NCI-H1417 treated with DMSO at 0.1 percent for 48 hours (cell line): ENCODE measurements at places on chromosomes 2 and 18.

DNA sequence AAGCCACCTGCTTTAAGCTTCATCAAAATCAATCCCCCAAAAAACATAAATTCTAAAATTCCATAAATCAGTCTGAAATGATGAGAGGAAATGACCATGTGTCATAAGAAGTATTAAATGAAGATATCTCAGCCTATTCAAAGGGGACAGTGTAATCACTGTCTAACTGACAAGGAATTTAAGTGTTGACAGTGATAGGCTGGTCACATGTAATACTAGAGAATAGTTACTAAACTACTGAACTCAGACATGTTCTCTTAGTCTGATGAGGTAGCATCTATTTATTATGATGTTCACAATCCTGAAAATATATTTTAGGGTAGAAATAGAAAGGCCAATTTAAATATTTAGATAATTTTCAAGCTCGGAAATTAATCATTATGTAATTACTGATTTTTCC is 216.1 kb downstream of the L3MBTL4 start:
- DNase-seq, result no peak

DNA sequence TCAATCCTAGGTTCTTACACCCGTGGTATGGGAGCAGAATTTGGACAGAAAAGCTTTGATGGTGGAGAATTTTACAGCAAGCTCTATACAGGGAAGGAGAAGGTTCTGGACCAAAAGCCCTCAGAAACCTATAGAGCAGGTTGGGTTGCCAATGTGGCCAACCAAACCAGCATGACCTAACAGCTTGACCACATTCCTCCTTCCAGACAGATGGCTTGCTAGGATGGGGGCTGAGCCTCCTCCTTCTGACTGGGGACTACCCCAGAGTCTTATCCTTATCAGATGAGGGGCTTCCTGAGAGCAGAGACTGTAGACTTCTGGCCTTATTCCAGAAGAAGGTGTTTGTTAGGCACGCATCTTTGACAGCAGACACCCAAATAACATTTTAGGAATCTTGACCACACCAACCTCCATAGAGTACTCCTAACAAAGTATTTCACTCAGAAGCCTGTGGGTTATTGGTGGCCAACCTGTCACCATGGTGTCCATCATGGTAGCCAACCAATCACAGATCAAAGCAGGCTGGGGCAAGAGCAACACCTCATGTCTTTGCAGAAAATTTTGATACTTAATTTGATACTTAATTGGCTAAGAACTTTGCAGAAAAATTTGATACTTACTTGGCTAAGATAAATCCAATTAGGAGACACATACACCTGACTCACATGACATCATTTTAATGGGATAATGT is 34.8 kb upstream of the EPAS1 start:
- DNase-seq, result no peak

DNA sequence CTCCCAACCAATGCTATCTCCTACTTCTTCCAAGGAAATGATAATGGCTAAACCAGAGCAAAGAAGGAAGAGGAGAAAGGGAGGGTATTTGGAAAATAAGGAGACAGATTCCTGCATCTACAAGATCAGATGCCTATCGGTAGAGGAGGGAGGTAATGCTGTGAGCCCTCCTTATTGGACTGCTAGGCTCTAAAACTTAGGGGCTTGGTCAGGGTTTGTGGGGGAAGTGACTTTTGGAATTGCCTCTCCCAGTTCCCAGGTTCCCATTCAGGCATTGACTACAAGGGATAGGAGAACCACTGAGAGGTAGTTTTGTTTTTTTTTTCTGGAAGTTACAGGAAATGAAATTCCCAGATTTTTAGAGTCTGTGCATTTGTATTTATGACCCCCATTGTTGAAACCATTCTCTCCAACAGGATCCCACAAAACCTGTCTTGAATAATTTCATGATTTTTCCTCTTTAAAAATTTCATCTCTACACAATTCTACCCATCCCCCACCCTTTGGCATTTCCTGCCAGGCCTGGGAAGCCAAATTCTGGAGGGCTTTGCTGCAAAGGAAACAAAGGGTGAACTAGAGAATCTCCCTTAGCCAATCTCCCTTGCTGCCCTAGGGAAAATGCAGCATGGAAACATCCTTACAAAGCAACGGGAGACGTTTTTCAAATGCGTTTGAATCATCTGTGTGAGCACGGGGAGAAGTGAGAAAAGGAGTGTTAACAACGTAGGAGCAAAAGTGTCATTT is 282.1 kb upstream of the EPAS1 start:
- no peak for DNase-seq

- no peak for DNase-seq
Measured at GRCh38 chr2:72008608-72009007, 139.1 kb downstream of the CYP26B1 start.

DNA sequence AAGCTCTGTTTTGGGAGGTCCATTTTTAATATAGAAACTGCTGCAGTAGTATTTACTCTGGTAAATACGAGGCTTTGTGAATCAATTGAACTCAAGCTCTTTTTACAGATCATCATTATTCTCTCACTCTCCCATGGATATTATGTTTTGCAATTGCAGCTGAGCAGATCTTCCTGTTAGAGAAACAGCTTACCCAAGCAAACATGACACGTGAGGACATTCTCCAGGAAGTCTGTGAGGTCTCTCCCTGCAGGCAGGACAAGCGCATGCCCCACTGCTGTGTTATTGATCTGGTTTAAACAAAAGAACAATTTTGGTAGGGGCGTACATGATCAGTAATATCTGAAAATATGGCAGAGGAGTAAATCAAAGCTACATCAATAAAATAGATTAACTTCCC is 72.1 kb downstream of the COL6A3 start:
- DNase-seq, result no peak

GRCh38 chr2:53793821-53794220 is 7.0 kb downstream of the ERLEC1 start:
- DNase-seq, result no peak

GRCh38 chr2:220703279-220703678 is 868.8 kb downstream of the EPHA4 start:
- DNase-seq, result no peak

DNA sequence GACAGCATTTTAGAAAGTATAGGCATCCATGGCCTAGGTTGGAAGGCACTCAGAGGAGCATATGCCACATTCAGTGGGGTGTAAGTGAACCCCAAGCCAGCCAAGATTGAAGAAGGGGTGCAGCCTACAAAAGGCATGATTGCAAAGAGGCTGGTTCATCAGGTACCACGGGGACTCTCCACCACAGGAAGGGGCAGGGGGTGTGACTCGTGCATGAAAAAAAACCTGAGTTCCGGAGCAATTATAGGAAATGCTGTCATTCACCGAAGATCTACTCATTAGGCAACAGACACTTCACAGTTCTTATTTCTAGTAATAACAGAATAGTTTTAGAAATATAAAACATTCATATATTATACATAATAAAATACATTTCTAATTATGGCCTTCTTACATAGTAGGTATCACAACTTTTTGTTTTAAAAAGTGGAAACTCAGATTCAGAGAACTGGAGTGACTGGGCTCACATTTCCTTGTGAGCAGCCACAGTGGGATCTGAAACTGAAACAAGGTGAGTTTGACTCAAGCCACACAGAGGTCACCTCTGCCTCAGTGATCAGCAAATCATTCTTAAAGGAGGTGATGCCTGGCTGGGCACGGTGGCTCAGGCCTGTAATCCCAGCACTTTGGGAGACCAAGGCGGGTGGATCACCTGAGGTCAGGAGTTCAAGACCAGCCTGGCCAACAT is 188.4 kb upstream of the GYPC start:
- DNase-seq, result no peak

DNA sequence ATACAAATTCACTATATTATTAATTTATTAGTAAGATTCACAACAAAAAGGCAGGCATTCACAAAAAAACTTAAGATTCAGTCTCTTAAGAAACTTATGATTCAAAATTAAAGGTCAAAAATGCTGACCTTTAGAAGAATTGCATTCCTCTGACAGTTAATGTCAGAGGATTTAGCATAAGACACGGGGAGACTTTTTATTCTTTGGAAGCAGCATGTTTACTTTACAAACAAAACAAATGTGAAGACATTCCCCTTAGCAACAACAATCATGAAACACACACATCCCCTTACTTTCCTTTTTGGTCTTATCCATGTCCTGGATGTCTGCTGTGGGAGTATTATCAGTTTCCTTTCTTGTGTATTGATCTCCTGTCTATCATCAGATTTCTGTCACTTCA is 117.1 kb downstream of the RAD51AP2 start:
- DNase-seq, result no peak

DNA sequence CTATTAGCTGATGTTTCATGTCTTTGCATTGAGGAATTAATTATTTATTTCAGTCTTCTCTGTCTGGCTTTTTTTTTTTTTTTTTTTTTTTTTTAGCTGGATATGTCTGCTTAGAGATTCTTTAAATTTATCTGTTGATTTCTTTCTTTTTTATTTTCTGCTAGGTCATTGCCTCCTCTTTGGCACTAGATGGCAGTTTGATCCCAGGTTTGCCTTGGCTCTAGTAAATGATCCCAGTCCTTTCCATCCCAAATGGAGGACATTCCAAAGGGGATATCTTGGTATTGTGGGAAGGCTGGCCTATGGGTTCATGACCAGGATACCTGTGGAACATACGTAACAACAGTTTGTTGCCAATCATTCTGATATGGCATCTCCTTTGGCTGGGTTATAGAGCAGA is 339.5 kb upstream of the GCFC2 start:
- no peak for DNase-seq

DNA sequence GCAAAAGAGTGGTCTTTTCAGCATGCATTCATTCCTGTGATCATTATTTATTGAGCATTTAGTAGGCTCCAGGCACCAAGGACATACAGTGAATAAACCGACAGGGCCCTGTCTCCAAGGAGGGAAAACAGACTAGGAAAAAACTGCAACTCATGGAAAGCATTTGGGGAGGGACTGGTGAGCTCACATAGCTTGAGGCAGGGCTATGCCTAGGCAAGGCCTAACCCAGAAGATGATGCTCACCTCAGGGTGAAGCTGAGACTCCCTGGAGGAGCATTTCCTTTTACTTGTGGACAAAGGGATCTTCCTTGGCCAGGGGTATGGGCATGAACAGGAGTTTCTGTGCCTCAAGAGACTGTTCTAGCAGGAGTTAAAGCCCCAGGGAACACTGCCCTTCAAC is 3.9 kb downstream of the CXCR1 start:
- DNase-seq, result no peak

DNA sequence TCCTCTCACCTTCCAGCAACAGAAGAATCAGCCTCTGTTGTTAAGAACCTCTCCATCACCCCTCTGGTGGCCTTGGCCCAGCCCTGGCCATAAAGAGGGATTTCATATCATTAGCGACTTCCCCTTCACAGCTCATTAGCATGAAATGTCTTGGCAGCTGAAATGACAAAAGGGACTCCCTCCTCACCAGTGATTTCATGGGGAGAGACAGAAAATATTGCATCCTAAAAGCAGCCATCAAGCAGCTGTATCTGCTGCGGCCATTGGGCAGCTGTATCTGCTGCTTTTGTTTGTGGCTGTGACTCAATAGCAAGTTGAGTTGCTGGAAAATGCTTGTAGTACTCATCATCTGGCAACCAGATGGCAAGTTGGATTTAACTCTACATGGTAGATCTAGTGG is 105.9 kb upstream of the RMDN2 start:
- no peak for DNase-seq

- DNase-seq, result no peak
Measured at GRCh38 chr2:147792966-147793617, 51.7 kb upstream of the ACVR2A start.

- DNase-seq, result no peak
Measured at GRCh38 chr18:3554811-3555427, 104.9 kb downstream of the TGIF1 start.
